ENCODE measurements at places on chromosomes 3 and 15. TPM values are rescaled to one million over a fixed set of nuclear protein-coding genes. Genes with fewer than 3 reads are reported as not detected.

The CILP gene
- not detected for total RNA-seq

The C3orf49 gene
- total RNA-seq = not detected

The FETUB gene
- not detected for total RNA-seq

The RUBCN gene
- 8.7 TPM for total RNA-seq

The LSM3 gene
- 7.4 TPM for total RNA-seq

The RBP2 gene
- total RNA-seq = not detected

The ERC2 gene
- total RNA-seq = 1.1 TPM

The CEP19 gene
- 2.4 TPM for total RNA-seq

The ANKUB1 gene
- total RNA-seq = not detected

The IQCF5 gene
- total RNA-seq = not detected

The KLHL40 gene
- total RNA-seq = not detected

The TICRR gene
- total RNA-seq = 2.6 TPM

The WDR5B gene
- total RNA-seq = 3.2 TPM

The ARGFX gene
- total RNA-seq = not detected

The SCN10A gene
- under 0.01 TPM for total RNA-seq

The NME9 gene
- not detected for total RNA-seq

The C3orf20 gene
- total RNA-seq = under 0.01 TPM

The HTR3E gene
- total RNA-seq = not detected

The IL16 gene
- total RNA-seq = 0.19 TPM

The GOLGA6A gene
- total RNA-seq = not detected

The ZPLD1 gene
- total RNA-seq = 0.09 TPM

The SLC12A1 gene
- not detected for total RNA-seq

Measured in endothelial cell of coronary artery (primary cell).